GM10248 (cell line): ENCODE measurements at places on chromosomes 1 and 21.

- DNase-seq: no peak
Observed at GRCh38 chr1:70025846-70026245, 179.5 kb downstream of the LRRC40 start.

GRCh38 chr1:29218223-29218622 is 12.5 kb downstream of the MECR start:
- DNase-seq: no peak

- no peak for DNase-seq
Observed at GRCh38 chr1:24978383-24979032, 48.4 kb upstream of the RUNX3 start.

GRCh38 chr21:42039911-42040351 is 29.8 kb upstream of the ZBTB21 start:
- no peak for DNase-seq

GRCh38 chr1:85275701-85276214 is 674 bp downstream of the BCL10 start:
- DNase-seq: peak; percentile 35

DNA sequence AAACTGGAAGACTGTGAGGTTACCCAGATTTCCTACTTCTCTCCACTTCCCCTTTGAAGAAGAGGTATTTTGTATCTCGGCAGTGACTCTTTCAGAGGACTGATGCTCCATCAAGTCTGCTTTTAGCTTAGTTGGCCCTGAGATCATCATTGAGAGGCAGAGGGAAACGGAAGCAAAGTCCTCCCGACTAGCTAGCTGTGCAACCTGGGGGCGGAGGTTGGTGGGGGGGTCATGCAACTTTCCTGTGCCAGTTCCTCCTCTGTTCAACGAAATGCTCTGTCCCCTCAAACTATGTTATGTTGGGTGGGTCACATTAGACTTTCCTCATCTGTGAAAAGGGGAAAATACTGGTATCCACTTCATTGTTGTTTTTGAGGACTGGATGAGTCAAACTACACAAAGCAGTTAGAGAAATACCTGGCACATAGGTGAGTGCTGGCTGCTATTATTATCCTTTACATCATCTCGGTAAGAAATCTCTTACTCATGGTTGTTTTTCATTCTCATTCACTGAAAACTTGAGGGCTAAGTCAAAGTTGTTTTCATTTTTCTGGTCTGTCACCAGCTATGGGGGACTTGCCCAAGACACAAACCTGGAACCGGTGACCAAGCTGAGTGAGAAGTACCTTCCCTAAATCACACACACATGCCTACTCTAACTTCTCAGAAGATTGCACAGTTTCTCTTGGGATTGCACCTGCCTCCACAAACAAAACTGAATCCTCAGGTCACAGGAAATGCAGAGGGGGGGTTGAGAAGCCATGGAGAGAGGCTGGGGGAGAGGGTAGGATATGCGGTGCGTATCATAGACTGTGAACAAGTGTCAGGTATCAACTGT is 83.3 kb downstream of the ABCA4 start:
- DNase-seq: peak; percentile 32

- no peak for DNase-seq
Observed at GRCh38 chr1:230827081-230827681, 41.1 kb downstream of the C1orf198 start.

GRCh38 chr1:62436039-62436465 is 797 bp upstream of the USP1 start:
- no peak for DNase-seq

DNA sequence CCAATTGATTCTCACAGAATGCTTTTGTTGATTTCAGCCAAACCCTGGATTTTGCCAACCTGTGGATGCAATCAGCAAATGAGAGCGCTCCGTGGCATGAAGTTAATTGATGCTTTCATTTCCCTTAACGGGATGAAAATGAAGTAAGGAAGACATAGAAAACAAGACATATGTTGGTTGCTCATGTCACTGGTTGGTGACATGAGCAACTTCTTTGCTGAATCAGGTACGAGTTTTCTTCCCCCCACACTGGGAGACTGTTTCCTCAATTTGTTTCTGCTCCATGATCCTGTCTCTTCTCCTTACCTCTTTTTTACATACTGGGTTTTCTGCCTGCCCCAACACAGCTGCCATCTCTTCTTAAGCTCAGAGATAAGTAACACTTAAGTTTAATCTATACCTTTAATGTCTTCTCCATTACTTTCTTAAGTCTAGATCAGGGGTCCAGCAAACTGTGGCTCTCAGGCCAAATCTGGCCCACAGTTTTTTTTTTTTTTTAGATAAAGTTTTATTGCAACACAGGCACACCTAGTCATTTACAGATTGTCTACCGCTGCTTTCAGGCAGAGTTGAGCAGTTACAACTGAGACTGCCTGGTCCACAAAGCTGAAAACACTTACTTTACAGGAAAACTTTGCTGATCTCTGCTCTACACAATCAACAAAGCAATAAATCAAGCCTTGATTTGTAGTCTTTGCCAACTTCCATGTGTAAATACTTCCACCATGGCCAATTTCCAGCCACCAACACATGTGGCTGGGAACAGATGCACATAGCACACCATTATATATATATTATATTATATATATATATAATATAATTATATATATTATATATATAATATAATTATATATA is 13.3 kb downstream of the GPR157 start:
- no peak for DNase-seq

GRCh38 chr1:83942914-83943313 is 56.0 kb downstream of the TTLL7 start:
- no peak for DNase-seq

DNA sequence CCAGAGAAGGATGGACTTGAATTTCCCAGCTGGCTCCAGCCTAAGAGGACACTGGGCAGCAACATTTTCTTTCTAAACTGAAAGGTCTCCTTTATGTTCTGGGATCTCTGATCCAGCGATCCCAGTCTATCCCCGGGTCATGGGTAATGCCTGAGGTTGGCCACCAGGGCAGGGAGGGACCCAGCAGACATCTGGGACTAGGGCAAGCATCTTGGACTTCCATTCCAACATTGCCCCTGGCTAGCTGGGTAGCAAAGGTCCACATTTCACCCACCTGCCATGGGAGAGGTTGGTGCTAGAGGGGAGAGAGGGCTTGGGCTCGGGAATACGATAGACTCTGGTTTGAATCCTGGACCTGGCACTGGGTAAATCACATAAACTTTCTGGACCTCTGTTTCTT is 84.6 kb downstream of the LRRN2 start:
- DNase-seq: no peak

DNA sequence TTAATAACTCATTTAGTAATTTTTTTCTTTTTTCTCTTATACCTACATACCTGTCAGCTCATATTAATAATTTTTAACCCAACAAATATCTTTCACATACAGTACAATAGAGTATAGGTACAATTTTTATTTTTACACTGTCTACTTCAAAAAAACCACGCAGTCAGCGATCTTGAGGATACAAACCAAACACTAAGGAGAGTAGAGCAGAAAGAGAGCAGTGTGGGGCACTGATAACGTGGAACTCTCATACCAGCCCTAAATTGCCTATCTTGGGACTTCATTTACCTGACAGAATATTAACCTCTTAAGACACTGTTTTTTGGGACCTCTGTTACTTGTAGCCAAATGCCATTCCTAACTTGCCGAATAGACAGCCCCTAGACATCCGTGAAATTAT is 5.5 kb downstream of the TRMT1L start:
- DNase-seq: no peak

GRCh38 chr1:94940738-94941137 is 13.8 kb upstream of the CNN3 start:
- no peak for DNase-seq

DNA sequence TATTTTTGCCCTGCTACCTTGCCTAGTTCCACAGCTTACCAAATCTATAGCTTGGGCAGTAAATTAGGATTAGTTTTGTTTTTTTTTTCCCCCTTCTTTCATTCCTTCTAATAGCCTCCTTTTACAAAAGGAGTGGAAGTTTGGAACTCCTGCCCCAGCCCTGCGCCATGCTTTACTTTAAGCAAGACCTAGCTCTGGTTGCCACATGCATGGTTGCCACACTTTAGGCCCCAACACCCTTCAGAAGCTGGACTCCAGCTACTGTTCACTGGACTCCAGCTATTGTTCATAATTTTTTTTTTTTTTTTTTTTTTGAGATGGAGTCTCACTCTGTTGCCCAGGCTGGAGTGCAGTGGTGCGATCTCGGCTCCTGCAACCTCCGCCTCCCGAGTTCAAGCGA is 115.8 kb downstream of the NR5A2 start:
- DNase-seq: no peak

- DNase-seq: no peak
Observed at GRCh38 chr1:111958075-111958474, 31.4 kb downstream of the KCND3 start.

DNA sequence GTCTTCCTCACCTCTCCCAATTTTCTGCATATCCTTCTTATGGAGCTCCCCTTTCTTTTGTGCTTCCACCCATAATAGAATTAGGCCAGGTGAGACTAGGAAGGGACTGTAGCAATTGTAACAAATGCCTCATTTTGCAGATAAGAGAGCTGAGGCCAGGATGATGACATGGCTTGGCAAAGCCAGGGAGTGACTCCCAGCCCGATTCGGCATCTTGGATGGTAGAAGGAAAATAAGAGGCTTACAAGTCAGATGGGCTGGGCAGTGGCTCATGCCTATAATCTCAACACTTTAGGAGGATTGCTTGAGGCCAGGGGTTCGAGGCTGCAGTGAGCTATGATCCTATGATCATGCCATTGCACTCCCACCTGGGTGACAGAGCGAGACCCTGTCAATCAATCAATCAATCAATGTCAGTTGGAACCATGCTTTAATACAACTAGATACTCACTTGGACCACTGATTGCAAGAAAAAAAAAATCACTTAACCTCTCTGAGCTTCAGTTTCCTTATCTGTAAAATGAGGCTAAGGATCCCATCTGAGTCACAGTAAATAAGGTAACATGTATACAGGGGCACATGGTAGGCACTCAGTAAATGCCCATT is 51.6 kb downstream of the PLEKHA6 start:
- DNase-seq: no peak

- no peak for DNase-seq
Observed at GRCh38 chr1:173175514-173176145, 31.5 kb downstream of the TNFSF4 start.
